ENCODE measurements at places on chromosomes 12 and 14.

DNA sequence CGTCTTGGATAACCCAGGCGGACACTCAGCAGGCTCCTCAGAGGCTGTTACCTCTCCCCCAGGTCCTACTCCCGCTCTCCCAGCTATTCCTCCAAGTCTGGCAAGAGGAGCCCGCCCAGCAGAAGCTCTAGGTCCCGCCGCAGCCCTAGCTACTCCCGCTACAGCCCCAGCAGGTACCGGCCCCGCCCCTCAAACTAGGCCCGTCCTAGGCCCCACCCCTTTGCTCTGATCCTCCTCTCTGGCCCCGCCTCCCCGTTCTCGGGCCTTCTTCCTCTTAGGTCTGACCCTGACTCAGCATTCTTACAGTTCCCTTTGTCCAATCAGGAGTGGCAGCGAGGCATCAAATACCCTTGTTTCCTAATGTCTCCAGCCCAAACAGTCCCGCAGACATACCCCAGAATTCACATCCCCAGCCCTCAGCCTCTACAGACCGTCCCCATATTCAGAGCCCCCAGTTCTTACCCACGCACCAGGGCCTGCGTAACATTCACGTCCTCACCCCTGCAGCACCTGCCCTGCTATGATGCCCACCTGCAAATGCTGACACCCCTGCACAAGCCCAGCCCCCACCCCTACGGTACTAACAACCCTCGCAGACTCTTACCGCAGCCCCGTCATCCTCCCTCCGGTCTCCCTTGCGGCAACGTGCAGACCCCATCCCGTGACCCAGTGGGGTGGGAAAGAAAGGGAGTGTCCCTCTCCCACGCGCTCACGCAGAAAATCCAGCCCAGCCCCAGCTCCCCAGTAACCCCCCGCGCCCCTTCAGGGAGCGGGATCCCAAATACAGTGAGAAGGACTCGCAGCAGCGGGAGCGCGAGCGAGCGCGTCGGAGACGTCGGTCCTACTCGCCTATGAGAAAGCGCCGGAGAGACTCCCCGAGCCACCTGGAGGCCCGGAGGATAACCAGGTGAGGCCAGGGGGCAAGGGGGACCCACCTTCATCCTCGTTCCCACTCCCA lies 25.0 kb upstream of the HSPB8 start:
- DNase-seq = peak; percentile 7

- DNase-seq = no peak
These were observed 169.9 kb downstream of the PRKD1 start for GRCh38 chr14:29757711-29758233.

DNA sequence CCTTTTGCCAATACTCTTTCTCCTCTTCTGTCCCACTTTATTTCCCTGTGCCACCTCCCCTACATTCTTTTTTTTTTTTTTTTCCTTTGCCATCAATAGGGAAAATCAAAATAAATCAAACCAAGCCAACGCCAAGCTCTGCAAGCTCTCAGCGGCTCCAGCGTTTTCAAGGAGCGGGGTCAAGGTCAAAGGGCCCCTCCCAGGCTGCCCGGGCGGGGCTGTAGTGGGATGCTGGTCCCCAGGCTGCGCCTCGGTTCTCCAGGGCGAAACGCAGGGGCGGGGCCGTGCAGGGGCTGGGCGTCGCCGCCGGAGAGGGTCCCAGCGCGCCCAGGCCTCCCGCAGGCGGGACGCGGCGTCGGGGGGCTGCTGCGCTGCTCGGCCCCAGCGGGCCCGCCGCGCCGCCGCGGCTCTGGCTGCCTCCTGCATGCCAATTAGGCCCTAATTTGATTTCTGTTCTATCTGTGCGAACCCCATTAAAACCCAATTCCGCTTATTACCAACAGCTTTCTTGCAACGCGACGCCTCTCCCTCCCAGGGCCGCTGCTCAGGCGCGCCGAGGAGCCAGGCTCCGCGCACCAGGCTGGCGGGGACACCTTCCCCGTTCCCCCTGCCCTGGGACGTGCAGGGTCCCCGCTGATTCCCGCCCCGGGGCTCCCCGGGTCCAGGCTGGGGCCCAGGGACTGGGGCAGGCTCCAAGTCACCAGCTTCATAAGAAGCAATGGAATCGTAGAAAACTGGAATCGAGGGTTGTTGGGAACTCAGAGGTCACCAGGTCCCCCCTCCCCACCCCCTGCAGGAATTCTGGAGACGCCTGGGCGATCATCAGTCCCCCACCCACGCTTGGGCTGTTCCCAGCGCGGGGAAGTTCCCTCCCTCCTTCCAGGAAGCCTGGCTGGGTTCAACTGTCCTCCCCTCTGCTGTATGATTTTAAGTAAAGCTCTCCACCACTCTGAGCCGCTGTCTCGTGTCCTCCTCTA lies 50.7 kb upstream of the MAP1LC3B2 start:
- peak; percentile 14 for DNase-seq

GRCh38 chr12:63003223-63003819 lies 68.4 kb upstream of the PPM1H start:
- no peak for DNase-seq

DNA sequence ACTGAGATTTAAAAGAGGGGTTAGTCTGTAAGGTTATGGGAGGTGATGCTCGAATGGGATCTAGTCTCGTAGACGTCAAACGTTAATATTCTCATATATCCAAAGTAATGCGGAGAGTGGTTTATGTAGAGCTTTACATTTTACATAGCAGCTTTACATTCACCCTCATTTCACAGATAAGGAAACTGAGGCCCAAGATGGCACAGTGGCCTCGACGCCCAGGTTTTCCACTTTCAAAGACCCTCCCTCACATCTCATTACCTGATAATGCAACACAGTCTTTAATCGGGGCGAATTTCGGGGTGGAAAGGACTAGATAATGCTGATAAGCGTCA lies 450 bp upstream of the TDG start:
- DNase-seq = no peak

DNA sequence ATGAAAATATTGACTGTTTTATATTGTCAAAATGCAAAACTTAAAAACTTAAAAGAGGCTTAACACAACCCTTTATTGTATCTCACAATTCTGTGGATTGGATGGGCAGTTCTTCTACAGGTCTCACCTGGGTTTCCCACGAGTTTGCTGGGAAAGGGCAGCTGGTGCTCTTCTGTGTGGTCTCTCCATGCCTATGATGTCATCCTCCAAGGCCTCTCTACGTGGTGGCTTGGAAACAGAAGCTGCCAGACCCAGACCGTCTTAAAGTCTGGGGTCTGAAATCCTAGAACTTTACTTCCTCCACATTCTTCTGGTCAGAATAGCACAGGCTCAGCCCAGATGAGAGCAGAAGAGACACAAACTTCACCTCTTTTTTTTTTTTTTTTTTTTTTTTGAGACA lies 36.5 kb upstream of the KICS2 start:
- DNase-seq = no peak

DNA sequence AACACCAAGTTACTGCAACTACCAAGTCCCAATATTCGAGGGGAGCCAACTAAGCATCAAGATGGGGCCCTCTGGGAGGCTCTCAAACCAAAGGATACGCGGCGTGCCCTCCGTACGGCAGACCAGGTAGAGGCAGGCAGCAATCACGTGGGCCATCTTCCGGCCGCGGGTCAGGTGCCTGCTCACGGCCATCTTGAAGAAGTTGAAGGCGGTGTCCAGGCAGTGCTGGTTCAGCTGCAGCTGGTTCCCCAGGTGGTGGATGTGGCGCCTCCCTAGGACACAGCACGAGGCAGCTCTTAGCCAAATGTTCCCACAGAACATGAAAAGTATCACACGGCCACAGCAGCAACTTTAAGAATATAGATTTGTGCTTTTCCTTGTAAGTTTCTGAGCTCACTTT lies 24.3 kb downstream of the BTBD6 start:
- DNase-seq = no peak

DNA sequence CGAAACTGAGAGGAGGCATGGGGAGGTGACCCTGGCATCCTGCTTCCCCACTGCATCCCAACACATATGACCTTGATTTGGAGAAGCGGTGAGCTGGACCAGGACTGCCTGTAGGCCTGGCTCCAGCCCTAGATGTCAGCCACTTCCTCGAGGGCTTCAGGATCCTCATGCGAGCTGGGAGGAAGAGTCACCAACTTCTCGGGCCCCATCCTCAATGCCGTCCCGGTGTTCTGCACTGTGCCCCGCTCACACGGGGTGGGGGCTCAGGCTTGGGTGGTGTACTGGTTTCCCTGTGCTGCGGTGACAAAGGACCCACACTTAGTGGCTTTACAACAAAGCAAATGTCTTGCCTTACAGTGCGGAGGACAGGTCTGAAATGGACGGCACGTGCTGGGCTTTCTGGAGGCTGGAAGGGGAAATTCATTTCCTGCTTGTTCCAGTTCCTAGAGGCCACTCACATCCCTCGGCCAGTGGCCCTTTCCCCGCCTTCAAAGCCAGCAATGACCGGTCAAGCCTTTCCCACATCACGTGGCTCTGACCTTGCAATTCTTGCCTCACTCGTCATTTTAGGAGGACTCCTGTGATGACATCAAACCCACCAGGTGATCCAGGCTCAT lies 298.1 kb upstream of the RTL1 start:
- DNase-seq = no peak

GRCh38 chr12:21607701-21608100 lies 3.1 kb upstream of the GYS2 start:
- DNase-seq = peak; percentile 6

- no peak for DNase-seq
These were observed 19.7 kb upstream of the RD3L start for GRCh38 chr14:103961928-103962578.

GRCh38 chr12:22110176-22110575 lies 64.2 kb downstream of the CMAS start:
- no peak for DNase-seq

DNA sequence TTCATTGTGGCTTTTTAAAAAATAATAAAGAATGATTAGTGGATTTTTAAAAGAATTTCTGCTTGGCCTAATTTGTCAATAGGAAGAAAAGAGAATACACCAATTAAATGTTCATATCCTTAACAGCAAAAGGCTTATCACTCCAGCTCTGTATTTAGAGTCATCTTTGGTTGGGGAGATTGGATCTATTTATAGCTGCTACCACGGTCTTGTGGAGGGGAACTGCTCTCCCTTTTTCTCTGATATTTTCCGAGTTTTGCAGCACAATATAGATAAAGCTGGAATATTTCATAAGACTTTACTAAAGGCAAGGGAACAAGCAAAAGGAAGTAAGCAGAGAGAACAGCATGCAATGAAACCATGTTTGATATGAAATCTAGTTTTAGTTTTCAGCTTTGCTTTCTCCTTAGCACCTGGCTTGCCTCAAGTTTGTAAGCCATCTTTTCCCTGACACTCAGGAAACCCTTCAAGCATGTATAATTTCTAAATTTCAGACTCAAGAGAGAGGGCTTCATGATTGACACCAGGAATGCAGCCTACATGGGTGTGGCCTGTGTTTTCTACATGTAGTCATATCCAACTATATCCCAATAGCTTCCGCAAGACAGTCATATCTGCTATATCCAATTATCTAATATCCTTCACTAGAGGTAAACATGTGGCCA lies 35.2 kb downstream of the BRMS1L start:
- no peak for DNase-seq

GRCh38 chr14:61369454-61369810 lies 48.1 kb downstream of the PRKCH start:
- DNase-seq = no peak

DNA sequence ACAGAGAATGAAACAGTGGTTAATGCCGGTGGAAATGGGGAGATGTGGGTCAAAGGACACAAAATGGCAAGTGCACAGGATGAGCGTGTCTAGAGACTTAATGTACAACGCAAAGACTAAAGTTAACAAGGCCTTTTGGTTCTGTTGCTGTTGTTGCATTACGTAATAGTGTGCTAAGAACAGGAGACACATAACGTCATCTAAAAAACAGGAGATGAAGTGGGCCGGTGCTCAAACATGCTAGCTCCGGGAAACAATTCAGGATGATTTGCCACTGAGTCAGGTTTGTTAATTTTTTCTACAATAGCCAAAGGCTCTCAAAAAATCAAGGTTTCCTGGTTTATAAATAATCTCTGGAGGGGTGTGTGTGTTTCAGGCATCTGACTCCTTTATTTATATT lies 55.5 kb downstream of the ETV6 start:
- peak; percentile 74 for DNase-seq

- DNase-seq = no peak
These were observed 9.5 kb downstream of the ESRRB start for GRCh38 chr14:76385435-76385834.

- peak; percentile 65 for DNase-seq
These were observed 13.2 kb upstream of the BMAL2 start for GRCh38 chr12:27319409-27319808.

DNA sequence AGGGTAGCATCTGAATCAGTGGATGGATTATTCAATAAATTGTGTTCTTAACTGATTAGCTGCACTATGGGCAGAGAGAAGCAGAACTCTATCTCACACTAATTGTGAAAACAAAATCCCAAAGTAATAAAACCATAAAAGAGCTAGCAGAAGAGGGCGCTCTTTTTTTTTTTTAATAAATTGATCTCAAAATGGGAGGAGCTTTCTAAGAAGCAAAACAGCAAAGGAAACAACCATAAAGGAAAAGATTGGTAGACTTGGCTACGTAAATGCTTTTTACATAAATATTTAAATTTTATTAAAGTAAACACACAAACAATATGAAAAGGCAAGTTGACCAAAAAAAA lies 1.5 kb upstream of the TM7SF3 start:
- DNase-seq = peak; percentile 22

DNA sequence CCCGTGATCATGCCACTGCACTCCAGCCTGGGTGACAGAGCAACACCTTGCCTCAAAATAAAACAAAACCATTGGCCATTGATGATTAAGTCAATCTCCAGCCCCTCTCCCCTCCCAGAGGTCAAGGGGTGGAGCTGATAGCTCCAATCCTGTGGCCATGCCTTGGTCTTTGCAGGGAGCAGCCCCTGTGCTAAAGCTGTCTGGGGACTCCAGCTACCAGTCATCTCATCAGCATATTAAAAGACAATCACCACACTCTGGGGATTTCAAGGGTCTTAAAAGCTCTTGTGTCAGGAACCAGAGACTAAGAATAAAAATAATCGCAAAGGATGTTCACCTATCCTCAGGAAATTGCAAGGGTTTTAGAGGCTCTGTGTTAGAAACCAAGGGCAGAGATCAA lies 30.6 kb downstream of the HCAR2 start:
- DNase-seq = no peak

DNA sequence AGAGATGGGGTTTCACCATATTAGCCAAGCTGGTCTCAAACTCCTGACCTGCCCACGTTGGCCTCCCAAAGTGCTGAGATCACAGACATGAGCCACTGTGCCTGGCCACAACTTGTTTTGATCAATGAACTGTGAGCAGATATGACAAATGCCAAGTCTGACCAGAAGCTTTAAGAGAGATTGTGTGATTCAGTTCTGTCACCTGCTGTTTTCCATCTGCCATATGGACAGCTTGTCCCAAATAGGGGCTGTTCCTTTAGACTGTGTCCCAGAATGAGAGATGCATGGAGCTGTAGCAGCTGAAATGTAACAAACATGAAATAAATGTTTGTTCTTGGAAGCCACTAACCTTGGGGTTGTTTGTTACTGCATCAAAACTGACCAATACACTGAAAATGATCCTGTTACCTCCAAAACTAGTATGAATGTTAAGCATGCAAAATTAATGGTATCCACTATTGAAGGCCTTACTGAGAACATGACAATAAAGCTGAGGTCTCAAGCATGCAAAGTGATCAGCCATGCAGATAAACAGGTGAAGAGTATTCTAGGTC lies 65.9 kb upstream of the MED13L start:
- no peak for DNase-seq

All from AG08395 (cell line).